ENCODE measurements at places on chromosomes 6 and 20. TPM values are rescaled to one million over a fixed set of nuclear protein-coding genes. Genes with fewer than 3 reads are reported as not detected.

DNA sequence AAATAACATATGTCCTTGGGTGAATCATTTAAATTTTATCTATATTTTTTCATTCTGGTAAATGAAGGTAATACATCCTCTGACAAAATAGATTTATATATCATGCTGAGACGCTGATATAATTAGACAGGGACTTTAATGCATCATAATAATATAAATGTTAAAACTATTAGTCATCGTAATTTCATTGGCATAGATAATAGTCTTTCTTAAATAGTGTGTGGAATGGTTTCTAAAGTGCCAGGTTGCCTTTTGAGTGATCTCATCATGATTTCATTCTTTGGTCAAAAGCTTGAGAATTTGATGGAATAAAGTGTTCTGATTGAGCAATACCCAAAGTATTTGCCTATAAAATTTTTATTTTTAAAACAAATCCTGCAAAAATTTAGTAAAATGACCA, 43.2 kb upstream of the BMP5 start:
- DNase-seq: no peak

BPI gene
- total RNA-seq: not detected

SLC17A3 gene
- not detected for total RNA-seq

- DNase-seq: no peak
Observed at GRCh38 chr6:96509281-96509680, 12.3 kb upstream of the UFL1 start.

- DNase-seq: no peak
Observed at GRCh38 chr20:51831866-51832265, 29.5 kb upstream of the SALL4 start.

- DNase-seq: no peak
Observed at GRCh38 chr6:17179530-17180073, 77.8 kb downstream of the STMND1 start.

GPR6 gene
- total RNA-seq: not detected

DNA sequence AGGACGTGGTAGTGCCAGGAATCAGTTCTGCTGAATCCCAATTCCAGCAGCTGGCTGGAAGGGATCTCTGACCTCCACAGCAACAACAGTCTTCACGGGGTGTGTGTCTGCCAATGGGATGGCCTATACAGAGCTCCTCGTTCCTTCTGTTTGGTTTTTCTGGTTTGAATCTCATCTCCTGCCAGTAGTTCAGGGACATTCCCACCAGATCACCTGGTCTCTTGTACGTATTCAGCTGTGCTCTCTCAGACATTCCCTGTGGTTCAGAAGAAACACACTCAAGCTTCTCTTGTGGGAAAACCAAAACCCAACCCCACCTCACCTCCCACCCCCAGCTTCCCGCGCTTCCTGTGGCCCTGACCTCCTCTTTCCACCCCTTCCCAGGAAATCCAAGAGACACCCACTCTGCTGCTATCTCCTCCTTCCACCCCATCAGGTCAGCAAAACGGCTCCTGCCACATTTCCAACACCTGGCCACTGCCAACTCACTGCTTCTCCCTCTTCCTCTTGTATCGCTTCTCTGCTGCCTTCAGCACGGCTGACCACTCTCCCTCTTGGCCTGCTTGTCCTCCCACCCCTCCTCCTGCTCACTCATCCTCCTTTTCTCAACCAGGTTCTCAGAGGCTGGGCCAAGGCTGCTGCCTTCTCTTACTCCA, 63.3 kb upstream of the PTGIS start:
- no peak for DNase-seq

GRCh38 chr6:70998148-70998547, 41.3 kb upstream of the B3GAT2 start:
- no peak for DNase-seq

GRCh38 chr6:112717401-112717800, 370.3 kb downstream of the RFPL4B start:
- DNase-seq: no peak

DNA sequence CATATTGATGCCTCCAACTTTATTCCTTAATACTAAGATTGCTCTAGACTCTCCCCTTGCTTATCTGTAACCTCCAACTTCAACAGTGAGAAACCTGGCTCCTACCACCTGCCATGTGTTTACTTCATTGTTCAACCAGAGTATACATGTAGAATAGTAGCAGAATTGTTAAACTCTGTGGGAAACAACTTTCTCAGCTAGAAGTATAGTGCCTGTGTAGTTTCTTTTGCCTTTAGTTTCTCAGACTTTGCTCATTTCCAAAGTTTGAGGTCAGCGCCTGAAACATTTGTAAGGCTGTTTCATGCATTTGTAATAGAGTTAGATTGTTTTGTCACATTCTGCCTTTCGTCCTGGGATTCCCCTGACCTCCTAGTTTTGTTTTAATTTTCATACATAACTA, 34.9 kb upstream of the HECA start:
- DNase-seq: no peak

GRCh38 chr6:167733740-167734661, 92.7 kb upstream of the AFDN start:
- peak; percentile 93 for DNase-seq

DNA sequence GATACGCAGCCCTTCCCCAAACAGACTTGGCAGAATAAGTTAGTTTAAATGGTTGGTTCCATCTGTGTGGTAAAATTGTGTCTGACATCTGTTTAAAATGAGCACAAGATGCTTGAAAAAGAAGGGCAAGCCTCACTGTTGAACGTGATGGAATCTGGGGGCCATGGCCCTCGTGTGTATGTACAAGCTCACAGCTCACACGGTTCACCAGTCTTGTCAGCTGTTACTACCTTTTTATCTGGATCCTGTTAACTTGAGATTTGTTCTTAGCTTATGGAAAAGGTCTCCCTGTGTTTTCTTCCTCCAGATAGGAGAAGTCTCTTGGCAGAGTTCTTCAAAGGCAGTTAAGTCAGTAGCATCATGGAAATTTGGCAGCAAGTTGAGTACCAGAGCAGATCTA, 270.6 kb downstream of the KHDC1L start:
- DNase-seq: no peak

DNA sequence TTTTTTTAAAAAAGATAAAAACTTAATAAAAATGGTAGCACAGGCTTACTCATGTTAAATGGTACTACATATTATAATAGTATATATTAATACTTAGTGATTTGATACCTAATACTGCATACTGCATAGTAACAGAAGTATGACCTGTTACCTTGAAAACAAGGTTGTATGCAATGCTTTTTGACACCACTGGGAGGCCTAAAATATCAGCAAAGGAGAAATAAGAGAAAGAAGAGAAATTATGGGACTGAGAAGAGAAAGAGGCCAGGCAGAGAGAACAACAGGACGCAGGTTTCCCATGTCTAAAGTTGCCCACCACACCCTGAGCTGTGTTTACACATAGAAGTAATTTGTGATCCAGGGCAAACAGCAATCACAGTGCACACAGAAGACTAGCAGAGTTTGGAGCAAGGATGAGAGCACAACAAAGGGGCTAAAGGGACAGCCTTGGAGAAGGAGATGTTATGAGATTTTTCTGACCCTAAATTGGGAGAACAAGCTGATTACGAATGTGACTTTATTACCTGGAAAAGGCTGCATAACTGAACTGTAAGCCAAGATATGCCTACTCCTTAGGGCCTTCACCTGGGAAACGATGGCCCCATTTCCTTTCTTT, 73.2 kb downstream of the ROS1 start:
- peak; percentile 13 for DNase-seq

TRIM31 gene
- not detected for total RNA-seq

DNA sequence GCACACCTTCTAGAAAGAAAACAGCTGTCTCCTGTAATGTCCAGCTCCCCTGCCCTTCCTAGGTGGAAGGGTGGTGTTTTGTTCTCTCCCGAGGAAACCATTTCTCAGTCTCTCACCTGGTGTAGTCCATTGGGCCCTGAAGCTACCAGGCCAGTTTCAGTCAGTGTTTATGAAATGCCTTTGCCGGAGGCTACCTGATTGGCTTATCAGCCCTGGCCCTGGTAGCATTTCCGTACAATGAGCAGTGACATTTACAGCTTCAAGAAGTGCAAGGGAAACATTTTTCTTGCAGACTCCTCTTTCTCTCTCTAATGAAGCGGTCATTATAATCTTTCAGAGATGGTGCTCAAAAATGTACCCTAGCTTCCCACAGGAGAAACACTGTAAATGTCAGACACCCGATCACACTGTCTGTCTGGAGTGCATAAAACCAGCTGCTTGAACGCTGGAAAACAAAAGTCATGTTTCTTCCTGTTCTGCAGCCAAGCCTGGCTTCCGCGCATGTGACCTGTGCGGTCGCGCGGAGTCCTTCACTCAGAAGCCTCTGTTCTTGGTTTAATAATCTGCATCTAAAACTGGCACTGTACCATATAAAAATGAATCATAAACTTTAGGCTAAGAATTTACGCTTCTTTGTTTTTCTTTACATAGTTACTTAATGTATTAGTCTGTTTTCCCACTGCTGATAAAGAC, 28.4 kb upstream of the SAYSD1 start:
- DNase-seq: no peak

GRCh38 chr6:138512609-138513008, 13.3 kb upstream of the NHSL1 start:
- DNase-seq: no peak

DNA sequence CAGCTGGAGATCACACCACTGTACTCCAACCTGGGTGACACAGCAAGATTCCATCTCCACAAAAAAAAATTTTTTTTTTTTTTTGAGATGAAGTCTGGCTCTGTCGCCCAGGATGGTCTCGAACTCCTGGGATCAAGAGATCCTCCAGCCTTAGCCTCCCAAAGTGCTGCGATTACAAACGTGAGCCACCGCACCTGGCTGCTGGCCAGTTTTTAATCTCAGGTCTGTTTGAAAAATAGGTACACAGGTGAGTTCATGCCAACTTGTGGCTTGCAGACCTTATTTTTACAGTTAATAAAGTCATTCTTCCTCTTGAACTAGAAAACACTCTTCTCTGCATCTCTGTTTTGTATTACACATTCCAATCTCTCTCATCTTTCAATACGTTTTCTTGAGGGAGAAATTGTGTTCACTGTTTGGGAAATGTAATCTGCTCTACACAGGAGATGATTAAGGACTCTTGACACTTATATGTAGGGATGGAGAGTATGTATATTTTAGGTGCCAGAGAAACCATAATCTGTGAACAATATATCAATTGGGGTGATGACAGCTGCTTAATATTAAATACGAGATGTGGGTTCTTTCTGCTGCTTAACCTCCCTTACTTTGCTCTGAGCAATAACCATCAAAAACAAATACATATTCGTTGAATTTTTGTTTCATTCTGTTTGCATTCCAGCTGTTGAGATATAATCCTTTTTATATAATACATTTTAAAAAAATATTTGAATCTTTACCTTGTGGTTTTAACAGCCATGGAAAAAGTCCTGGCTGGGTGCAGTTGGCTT, 17.7 kb upstream of the RIPOR3 start:
- DNase-seq: no peak

GRCh38 chr20:40767615-40767924, 78.5 kb upstream of the MAFB start:
- DNase-seq: no peak

DNA sequence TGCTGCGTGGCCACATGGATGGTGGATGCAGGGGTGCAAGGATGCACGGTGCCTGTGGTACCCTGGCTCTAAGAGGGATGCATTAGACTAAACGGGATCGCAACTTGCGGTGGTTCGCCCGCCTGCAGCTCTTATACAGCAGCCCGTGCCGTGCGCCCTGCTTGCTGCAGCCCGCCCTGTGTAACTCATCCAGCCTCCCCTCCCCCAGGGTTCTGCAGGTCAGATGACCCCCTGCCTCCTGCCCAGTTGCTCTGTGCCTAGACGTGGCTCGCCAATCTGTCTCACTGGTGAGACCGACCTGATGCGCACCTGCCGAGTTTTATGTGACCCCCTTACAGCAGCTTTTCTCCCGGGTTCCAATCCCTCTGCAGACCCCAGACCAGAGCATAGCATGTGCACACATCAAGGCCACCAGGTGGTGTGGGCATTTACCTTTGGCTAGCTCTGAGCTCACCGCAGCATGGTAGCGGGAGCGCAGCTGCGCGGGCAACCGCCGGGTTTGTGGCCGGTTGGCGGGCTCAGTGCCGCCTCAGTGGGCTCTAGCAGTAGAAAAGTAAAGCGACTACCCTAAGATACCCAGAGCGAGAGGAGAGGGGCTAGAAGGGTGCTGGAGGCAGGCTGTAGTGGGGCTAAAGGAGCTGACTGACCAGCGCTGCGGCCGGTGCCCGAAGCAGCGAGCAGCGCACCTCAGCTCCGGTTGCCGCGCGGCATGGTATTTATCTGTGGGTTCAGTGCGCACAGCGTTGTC, 693 bp upstream of the GNAS-AS1 start:
- DNase-seq: no peak

TMEM74B gene
- total RNA-seq: 0.44 TPM

TTK gene
- 2.2 TPM for total RNA-seq

GRCh38 chr6:128409003-128409402, 111.4 kb downstream of the PTPRK start:
- no peak for DNase-seq

JPH2 gene
- total RNA-seq: under 0.01 TPM

PLG gene
- not detected for total RNA-seq

GRCh38 chr20:20740541-20740940, 28.1 kb upstream of the RALGAPA2 start:
- no peak for DNase-seq

DNA sequence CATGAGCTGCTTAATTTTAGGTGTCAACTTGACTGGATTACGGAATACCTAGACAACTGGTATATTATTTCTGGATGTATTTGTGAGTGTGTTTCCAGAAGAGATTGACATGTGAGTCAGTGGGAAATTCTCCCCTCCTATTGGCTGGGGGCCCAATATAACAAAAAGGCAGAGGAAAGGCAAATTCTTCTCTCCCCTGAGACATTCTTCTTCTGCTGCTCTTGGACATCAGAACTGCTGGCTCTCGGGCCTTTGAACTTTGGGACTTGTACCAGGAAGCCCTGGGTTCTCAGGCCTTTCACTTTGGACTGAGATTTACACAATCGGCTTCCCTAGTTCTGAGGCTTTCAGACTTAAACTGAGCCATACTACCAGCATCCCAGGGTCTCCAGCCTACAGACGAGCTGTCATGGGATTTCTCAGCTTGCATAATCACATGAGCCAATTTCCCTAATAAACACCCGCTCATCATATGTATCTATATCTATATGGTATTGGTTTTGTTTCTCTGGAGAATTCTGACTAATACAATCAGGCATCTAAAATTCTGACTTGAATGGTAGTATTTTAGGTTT, 7.6 kb upstream of the BTN3A3 start:
- DNase-seq: no peak

LY6G5C gene
- 1.7 TPM for total RNA-seq

SIM1 gene
- total RNA-seq: not detected

MMS22L gene
- 6.1 TPM for total RNA-seq

- no peak for DNase-seq
Observed at GRCh38 chr6:88704980-88705379, 258.4 kb downstream of the RNGTT start.

WFDC5 gene
- not detected for total RNA-seq

Measured in lung microvascular endothelial cell (primary cell).